ENCODE measurements at places on chromosomes 12 and 14. TPM values are rescaled to one million over a fixed set of nuclear protein-coding genes. Genes with fewer than 3 reads are reported as not detected.
A peak's percentile ranks its signal among the peaks of the same experiment; 100 is the strongest.

The FMNL3 gene
- total RNA-seq: 38.9 TPM

The CMKLR1 gene
- 0.32 TPM for total RNA-seq

The MED6 gene
- 50.9 TPM for total RNA-seq

DNA sequence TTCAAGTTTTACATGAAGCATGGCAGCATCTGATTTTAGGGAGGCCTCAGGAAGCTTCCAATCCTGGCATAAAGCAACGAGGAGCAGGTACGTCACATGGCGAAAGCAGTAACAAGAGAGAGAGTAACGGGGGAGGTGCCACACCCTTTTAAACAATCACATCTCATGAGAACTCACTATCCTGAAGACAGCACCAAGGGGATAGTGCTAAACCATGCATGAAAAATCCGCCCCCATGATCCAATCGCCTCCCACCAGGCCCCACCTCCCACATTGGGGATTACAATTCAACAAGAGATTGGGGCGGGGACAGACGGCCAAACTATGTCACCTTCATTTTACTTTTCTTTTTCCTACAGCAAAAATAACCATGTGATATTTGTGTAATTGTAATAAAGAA lies 7.2 kb upstream of the MAP3K9 start:
- H3K4me1 ChIP-seq: peaks cover 10% of the 10 kb centered on the region
- no peak overlapping the region for H3K4me3 ChIP-seq
- no peak overlapping the region for H3K27ac ChIP-seq
- no peaks in the 10 kb centered on the region for H3K36me3 ChIP-seq
- no peak for DNase-seq

DNA sequence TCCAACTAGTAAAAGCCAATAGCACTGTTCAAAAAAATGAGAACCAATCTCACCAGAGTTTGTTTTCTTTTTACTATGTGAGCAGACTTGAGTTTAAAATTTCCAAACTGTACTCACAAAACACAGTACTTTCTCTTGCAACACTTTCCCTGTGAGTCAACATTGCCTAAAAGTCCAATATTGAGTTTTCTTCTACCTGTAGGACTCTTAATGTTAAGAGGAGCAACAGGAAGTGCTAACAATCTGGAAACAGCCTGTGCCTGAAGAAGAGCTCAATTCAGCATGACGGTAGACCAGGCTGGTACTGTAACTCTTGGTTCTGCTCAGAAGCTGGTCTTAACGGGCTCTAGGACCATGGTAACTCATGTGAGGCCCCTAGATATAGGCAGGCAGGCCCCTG lies 144.3 kb downstream of the MED13L start:
- H3K4me1 ChIP-seq: peaks cover 49% of the 10 kb centered on the region
- DNase-seq: no peak
- H3K27ac ChIP-seq: no peak overlapping the region
- no peaks in the 10 kb centered on the region for H3K36me3 ChIP-seq
- H3K27me3 ChIP-seq: no peaks in the 10 kb centered on the region

GRCh38 chr12:106839333-106839732 lies 64.9 kb downstream of the RIC8B start:
- no peaks in the 10 kb centered on the region for H3K27me3 ChIP-seq
- peak overlapping the region; percentile 46 for H3K27ac ChIP-seq
- H3K36me3 ChIP-seq: peaks cover 9% of the 10 kb centered on the region

Data from neural crest cell (in vitro differentiated cells).